ENCODE measurements at places on chromosomes 13 and 19.
A peak's percentile ranks its signal among the peaks of the same experiment; 100 is the strongest.

DNA sequence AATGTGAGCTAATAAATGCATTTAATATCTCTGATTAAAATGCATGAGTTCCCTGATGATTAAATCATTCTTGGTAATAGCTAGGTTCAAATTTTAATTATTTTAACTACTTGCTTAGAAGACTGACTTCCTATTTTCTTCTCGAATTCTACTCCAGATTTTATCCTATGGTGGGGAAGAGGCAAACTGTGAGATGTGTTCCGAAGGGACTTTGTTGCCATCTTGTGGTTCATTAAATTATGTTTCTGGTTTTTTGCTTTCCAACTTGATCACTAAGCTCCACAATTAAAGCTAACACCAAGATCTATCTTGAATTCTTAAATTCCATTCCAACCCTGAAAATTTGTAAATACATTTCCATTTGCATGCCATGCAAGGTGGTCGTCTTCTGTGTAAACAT lies 538.4 kb upstream of the PCDH20 start:
- 0 out of 3 replicates have a peak, but pooled peaks have one; percentile 31 for ATAC-seq

DNA sequence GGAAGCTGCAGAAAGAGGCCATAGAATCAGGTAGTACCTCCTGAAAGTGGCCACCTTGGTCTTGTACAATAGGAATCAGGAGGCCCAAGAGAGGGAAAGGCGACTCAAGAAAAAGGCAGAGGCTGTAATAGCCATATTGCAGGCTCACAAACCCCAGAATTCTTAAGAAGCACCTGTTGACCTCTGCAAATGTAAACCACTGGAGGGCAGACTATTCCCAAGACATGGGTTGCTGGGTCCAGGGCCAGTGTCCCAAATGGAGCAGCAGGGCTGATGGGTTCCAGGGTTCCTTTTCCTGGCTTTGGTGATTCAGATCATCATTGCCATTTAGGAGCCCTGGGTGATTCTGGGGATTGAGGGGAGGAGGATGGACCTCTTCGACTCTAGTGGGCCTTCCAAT lies 167.6 kb downstream of the B3GLCT start:
- no peak for ATAC-seq

- peak; percentile 66 for ATAC-seq
These were observed 441 bp upstream of the ZNF559 start for GRCh38 chr19:9323557-9323918.

DNA sequence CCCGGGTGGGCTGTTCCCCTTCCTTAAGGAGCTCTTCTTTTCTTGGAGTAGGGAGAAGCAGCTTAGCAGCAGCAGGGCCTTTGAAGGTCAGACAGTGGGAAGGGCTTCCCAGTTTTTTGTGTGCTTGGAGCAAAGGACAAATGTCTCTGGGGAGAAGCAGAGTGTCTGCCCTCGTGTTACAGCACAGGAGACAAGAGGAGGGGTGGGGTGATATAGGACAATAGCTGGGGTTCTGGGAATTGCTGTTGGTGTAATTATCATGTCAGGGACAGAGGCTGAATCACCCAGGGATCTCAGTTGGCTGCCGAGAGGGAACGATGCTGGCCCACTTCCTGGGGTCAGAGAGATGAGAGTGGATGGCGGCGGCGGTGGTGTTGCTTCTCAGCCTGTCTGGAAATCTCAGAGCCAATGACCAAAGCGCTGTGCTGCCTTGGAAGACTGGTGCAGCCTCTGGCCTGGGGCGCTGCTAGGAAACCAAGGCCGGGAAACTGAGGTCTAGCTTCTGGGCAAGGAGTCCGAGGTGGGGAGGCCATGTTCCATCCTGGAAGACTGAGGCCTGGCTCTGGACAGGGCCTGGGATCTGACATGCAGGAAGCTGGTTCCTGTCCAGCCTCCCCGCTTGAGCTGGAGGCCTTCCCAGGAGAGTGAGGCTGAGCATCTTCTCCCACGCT lies 1.2 kb downstream of the INAFM1 start:
- ATAC-seq = no peak

DNA sequence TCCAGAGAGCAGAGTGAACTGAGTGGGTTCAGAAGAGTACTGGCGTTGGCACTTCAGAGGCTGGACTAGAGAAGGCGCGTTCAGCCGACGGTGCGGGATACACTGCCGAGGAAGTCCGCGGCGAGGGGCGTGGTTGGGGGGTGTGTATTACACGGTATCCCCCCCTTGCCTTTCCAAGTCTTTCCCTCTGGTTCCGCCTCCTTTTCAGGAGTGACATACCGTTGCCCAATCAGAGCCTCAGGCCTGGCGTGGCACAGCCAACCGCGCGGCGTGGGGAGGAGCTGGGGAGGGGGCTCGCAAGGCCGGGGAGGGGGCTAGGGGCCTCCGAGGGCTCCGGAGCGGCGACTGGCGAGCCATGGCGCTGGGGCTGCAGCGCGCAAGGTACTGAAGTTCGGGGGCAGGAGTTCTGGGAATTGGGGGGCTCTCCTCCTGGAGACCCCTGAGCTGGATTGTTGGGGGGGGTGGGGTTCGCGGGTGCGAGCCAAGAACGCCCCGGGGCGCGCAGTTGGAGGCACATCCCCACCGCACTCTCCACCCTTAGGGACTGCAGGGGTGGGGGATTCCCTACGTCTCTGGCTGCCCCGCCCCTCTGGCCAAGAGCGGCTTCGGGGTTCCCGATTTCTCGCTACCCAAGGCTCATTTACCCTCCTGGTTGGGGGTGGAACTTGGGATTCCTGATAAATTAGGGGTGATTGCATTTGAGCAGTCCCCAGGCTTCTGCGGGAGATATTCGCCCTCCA lies at the start of gene HIF3A:
Gene HIF3A (plus strand): TSS at position 321 of the 740 bp plus-strand sequence. CDS start 35 bp downstream, at position 356.
- ATAC-seq = peak; percentile 76

DNA sequence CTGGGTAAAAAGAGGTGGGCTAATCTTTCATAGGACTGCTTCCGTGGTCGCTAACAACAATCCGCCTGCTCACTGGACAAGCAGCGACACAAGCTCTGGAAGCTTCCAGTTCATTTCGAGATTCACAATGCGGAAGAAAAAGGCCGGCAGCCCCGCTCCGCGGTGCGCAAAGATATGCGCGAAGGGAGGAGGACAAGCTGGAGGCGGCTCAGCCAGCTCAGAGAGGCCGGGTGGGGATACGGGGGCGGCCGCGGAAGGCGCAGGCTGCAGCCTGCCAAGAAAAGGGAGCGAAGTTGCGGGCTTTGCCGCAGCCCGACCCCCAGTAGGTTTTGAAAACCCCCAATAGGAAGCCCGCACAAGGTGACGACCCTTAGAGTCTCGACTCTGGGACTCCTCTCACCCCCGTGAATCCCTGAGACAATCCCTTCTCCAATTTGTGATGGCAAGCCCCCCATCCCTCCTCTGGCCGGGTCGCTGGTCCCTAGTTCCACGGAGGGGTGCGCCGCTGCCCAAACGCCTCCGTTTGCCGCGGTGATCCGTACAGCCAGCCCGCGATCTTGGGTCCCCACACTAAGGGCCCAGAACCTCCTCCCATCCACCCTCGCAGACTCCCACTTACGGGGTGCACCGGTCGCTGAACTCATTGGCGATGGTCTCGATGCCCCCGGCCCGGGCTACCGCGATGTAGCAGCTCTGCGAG lies 697 bp downstream of the HSPH1 start:
- ATAC-seq = peak; percentile 47

DNA sequence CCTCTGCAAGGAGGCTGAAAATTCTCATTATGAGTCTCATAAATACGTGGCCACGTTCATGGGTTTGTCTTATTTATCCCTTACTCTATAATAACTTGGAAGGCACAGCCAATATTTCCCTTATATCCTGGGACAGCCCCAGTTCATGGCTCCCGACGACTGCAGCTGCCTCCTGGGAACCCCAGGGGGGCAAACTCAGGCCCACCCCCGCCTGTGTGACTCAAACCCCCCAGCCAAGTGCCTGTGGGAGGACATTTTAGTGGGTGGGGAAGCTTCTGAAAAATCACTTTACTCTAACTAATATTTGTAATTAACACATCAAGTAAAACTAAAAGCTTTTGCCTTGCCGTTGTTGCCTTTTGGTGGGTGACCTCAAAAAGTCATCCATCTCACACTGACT lies 14.3 kb downstream of the RASA3 start:
- ATAC-seq = no peak

- ATAC-seq = peak; percentile 94
These were observed 97.7 kb downstream of the SIPA1L3 start for GRCh38 chr19:38004521-38005223.

- ATAC-seq = peak; percentile 18
These were observed 68.2 kb downstream of the LMO7 start for GRCh38 chr13:75704194-75704926.

DNA sequence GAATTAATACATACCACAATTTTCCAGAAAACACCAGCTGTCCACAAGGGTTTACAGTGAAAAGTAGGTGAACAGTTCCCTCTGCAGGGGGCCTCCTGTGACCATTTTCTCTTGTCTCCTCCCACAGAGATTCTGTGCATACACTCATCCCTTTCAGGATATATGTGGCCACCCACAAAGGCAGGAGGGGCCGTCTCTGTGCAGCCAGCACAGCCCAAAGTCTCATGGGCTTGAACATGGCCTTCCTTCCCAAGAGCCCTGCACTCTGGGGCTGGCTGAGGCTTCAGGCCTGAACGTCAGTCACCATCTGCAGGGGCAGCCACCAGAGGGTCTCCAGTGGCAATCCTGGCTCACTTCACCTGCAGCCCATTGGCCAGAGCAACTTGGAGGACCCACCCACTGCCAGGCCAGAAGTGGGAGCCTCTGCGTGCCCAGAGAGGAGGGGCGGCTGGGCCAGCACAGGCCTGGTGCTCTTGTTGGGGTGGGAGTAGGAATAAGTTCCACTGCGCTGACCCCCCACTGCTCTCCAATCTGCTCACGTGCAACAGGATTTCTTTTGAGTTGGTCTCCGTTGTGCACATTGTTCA lies 25.1 kb downstream of the TMEM161A start:
- ATAC-seq = peak; percentile 38

DNA sequence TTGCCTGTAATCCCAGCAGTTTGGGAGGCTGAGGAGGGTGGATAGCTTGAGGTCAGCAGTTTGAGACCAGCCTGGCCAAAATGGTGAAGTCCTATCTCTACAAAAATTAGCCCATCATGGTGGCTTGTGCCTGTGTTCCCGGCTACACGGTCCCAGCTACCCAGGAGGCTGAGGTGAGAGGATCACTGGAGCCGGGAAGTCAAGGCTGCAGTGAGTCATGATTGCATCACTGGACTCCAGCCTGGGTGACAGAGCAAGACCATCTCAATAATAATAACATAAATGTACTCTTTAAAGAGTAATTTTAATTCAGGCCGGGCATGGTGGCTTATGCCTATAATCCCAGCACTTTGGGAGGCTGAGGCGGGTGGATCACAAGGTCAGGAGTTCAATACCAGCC lies 38.7 kb downstream of the SKA3 start:
- no peak for ATAC-seq

GRCh38 chr13:40368127-40368891 lies 298.1 kb downstream of the FOXO1 start:
- ATAC-seq = no peak

DNA sequence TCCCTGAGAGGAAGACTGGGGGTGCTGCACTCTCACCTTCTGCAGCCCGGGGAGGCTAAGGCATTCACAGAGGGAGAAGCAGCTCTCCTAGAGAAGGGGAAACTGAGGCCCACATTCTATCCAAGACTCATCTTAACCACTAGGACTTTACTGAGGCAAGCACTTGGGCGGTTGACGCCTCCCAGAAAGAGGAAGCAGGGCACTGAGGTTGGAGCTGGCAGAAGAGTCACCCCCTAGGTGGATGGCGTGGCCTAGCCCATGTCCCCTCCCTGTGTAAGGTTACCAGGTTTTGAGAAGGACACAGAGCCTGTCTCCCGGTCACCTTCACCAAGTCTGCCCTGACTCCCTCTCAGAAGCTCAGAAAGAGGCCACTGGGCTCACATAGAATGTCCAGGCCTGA lies 2.7 kb downstream of the S1PR2 start:
- ATAC-seq = no peak

DNA sequence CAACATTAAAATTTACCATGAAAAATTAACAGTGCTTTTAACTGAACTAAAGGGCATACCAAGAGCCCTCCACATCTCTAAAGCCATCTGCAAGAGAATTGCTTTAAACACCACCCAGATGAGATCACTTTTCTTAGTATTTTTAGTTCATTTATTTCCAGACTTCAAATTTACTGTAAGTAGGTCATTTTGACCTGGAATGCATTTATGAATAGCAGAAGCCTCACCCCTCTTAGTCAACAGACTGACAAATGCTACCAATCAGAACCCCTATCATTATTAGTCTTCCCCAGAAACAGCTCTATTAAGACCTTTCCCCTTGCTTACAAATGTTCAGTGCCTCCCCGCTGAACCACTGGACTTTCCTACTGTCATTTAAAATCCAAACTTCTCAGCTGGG lies 27.3 kb downstream of the RUBCNL start:
- ATAC-seq = peak; percentile 45

GRCh38 chr19:33394006-33394722 lies 20.7 kb downstream of the CEBPG start:
- no peak for ATAC-seq

- ATAC-seq = no peak
These were observed 19.5 kb downstream of the COMP start for GRCh38 chr19:18771328-18772242.

DNA sequence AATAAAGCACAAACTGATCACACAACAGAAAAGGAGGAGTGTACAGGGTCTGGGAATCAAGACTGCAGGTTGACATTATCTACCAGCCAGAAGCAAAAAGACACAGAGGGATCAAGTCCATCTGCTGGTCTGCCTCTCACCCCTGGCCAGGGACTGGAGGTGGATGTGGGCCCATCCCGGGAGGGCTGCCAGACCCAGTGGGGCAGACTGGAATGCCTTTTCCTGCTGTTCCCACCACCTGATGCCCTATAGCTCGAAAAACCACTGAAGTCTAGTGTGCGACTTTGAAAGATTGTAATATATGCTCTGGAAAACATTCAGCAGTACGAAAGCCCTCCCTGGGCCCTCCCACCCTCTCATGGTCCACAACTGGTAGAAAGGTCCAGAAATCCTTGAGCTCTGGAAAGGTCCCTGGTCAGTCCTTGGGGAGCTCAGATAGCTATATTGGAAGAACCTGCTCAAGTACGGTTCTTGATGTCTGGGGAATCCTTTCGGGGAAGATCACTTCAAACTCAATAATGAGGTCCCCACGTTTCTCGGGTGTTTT lies 2.6 kb downstream of the DNAJB1 start:
- ATAC-seq = no peak

- ATAC-seq = peak; percentile 90
These were observed 7.8 kb upstream of the SELENOV start for GRCh38 chr19:39506944-39507714.

GRCh38 chr13:31029102-31029501 lies 96.6 kb downstream of the TEX26 start:
- ATAC-seq = peak; percentile 91

GRCh38 chr13:27024776-27025492 lies 146.7 kb downstream of the USP12 start:
- no peak for ATAC-seq

GRCh38 chr13:36166046-36166445 lies 34.9 kb upstream of the DCLK1 start:
- no peak for ATAC-seq

DNA sequence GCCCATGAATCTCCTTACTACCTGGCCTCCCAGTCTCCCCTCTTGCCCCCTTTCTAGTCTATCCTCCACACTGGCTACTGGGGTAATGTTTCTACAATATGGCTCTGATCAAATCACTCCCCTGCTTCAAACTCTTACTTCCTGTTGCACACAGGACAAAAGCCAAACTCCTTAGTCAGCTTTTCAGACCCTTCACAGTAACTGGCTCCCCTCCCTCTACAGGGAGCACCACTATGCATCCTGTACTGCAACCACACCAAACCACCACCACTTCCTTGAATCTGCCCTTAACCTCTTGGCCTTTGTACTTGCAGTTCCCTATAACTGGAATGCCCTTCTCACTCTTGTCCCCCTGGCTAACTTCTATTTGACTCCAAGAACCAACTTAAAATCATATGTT lies 32.2 kb downstream of the DEDD2 start:
- no peak for ATAC-seq

Data from SK-N-SH treated with all-trans-retinoic acid at 6 μM for 48 hours (cell line).